ENCODE measurements at places on chromosomes 6 and 20. TPM values are rescaled to one million over a fixed set of nuclear protein-coding genes. Genes with fewer than 3 reads are reported as not detected.

The MEI4 gene
- not detected for total RNA-seq

The SMLR1 gene
- not detected for total RNA-seq

The OPN5 gene
- total RNA-seq = not detected

The CCR6 gene
- total RNA-seq = not detected

The BPIFB4 gene
- total RNA-seq = not detected

The PDYN gene
- total RNA-seq = not detected

The CDH4 gene
- total RNA-seq = 5.5 TPM

GRCh38 chr6:11011787-11012234, 32.3 kb downstream of the ELOVL2 start:
- peak; percentile 36 for DNase-seq

GRCh38 chr6:133806382-133807140, 82.4 kb upstream of the TCF21 start:
- DNase-seq = no peak

GRCh38 chr6:71473926-71474325, 185.3 kb downstream of the OGFRL1 start:
- peak; percentile 88 for DNase-seq

GRCh38 chr6:2688401-2689064, 62.2 kb downstream of the MYLK4 start:
- peak; percentile 95 for DNase-seq

DNA sequence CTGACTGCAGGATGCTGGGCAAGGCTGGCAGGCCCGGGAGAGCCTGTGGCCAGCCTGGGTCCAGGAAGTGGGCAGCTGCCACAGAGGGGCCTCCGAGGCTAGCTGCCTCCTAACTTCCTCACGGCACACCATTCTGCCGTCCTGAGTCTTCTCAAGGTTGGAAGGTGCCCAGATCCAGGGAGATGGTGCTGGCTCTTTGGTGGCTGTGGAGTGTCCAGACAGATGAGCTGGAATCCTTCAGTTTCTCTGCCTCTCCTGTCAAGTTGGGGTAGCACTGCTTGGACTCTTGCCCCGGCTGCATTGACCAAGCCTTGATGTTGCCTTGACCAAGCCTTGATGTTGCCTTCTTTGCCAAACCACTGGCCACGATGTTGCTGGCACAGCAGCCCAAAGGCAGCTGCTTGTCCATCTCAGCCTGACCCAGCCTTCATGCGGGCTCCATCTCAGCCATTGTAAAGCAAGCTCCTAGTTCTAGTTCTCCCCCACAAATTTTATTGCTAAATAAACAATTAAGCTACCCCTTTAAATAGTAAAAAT, 75.1 kb upstream of the AFDN start:
- no peak for DNase-seq

DNA sequence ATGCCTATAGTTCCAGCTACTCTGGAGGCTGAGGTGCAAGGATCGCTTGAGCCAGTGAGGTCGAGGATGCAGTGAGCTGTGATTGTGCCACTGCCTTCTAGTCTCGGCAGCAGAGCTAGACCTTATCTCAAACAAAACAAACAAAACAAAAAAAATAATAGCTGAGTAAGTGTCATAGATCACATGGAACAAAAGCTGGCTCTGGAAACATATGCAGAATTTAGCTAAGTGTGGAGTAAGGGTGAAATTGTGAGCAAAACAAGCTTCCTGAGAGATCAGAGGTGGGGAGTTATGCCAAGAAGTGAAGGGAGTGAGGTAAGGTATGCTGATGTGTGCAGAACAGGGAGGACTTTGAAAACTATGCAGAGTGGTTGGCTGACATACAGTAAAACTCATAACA, 18.7 kb downstream of the SGK1 start:
- DNase-seq = peak; percentile 42

GRCh38 chr6:106972500-106972899, 2.0 kb downstream of the CD24 start:
- no peak for DNase-seq

- peak; percentile 55 for DNase-seq
These were observed 34.6 kb downstream of the FBXO5 start for GRCh38 chr6:152948150-152948768.

DNA sequence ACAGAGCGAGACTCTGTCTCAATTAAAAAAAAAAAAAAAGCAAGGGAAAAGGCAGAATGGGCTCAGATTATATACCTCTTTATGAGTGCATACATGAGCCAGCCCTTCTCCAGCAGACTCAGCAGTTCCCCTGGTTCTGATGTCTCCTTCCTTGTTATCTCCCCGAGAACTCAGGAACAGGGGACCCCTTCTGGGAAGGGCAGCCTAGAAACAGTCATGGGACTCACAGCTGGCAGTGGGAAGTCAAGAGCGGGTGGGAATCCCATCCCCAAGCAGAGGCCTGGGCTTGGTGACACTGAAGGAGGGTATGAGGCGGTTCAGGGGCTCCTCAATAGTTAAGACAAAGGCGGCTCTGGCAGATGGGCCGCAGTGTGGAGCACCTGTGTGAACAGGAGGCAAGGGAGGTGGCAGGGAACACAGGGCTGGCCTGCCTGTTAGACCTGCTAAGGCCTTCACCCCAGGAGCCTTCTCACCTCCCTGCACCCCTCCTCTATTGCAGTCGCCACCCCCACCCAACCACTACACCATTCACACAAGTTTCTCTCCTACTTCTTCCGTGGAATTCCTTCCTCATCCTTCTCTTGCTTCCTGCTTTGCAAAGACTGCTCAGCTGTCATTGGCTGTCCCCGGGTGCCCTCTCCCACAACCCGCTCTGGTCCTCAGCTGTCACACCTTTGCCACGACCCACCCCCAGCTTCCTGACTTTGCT, 29.7 kb upstream of the MDFI start:
- no peak for DNase-seq

DNA sequence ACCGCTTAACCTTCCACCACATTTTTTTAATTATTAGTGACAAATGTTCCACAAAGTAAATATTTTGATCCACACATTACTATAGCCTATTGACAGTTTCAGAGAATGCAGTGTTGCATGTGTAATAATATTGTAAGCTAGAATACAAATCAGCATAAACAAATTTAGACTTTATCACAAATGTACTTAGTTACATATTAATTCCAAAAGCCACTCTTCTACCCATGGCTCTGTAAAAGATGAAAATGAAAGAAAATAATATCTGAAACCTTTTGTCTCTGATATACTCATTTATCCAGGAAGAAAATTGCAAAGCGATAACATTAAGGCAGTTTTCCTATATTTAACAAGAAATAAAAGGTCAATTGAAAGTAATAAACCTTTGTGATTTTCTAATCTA, 954.0 kb upstream of the MAN1A1 start:
- no peak for DNase-seq

- DNase-seq = no peak
These were observed 177.0 kb downstream of the FOXC1 start for GRCh38 chr6:1786455-1787453.

DNA sequence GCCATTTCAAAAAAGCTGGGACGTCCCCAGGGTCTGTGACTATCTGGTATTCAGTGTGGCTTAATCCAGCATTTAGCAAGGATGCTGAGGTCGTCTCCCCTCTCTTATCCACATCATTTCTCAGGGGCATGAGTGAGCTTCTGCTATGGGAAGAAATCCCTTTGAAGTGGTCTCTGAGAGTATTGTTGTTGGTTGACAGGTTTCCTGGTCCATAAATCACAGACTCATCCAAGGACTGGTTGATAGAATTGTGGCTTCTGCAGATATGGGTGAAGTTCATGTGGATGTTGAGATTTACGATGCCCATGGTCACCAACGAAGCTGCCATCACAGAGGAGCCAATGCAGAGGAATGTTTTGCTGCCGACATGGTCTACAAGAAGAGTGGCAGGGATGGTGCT, 24.0 kb downstream of the SLC2A12 start:
- no peak for DNase-seq

GRCh38 chr6:63732336-63732735, 96.7 kb downstream of the PHF3 start:
- peak; percentile 35 for DNase-seq

- DNase-seq = no peak
These were observed 33.6 kb downstream of the APCDD1L start for GRCh38 chr20:58481481-58482021.

Measured in A172 (cell line).